ENCODE measurements at places on chromosomes 7 and 10.

DNA sequence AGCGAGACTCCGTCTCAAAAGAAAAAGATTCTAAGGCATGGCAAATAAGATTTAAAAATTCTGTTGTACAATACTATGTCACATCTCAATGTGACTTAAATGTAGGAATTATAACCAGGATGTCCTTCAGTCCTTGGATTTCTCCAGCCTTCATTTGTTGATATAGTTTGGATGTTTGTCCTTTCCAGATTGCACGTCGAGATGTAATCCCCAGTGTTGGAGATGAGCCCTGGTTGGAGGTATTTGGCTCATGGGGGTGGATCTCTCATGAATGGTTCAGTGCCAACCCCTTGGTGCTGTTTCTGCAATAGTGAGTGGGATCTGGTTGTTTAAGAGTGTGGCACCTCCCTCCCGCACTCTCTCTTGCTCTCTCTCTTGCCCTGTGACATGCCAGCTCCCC lies 12.8 kb upstream of the ACHE start:
- no peak for DNase-seq

GRCh38 chr10:101704331-101704730 lies 9.4 kb upstream of the FBXW4 start:
- DNase-seq, result no peak

DNA sequence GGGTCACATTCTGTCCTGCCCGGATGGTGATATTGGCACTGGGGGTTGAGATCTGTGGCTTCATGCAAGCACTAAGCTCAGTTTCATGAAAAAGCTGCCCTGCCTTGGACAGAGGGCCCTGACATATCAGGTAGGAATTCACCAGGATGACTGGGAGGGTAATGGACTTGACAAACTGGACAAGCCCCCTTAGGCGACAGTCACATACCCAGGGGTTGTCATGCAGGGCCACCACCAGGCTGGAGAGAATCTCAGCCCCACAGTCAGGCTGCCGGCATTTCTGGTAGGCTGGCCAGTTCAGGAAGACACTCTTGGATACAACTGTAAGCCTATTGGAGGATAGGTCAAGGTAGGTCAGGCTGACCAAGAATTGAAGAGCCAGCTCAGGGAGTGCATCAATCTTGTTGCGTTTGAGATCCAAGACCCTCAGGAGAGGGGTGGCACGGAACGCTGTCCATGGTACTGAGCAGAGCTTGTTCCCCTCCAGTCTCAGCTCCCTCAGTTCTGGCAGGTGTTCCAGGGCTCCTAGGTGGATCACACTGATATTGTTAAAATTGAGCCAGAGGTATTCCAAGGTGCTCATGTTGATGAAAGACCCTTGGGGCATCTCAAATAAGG lies 824 bp downstream of the LRIT2 start:
- no peak for DNase-seq

DNA sequence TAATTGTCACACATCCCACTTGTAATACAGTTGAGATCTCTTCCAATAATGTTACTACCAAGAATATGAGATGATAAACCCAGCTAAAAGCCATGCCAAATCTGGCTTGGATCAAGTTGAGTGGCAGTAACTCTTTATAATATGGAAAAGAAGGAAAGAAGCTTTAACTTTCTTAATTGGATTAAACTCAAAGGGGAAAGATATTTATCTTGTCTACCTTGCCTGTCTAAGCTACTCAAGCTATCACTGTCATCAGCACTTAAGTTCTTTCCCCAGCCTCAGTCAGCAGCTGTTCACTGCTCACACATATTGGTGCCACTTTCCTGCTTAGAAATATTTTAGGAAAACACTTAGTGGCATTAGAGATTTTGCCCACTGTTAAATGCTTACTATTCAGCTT lies 350.7 kb downstream of the IPMK start:
- DNase-seq, result no peak

DNA sequence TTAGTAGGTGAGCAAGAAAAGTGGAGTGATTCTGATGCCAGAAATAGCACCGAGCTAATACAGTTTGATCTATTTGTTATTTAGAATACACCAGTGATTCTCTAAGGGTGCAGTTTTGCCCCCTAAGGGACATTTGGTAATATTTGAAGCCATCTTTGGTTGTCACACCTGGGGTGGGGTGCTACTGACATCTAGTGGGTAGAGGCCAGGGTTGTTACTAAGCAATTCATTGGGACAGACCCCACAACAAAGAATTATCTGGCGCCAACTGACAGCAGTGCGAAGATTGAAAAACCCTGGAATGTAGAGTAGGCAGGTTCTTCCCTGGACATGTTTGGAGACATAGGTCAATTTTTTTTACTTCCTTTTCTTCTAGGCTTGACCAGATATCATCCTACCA lies 14.6 kb downstream of the PALS2 start:
- DNase-seq, result no peak

GRCh38 chr7:47945261-47946015 lies 2.8 kb downstream of the PKD1L1 start:
- peak; percentile 60 for DNase-seq

DNA sequence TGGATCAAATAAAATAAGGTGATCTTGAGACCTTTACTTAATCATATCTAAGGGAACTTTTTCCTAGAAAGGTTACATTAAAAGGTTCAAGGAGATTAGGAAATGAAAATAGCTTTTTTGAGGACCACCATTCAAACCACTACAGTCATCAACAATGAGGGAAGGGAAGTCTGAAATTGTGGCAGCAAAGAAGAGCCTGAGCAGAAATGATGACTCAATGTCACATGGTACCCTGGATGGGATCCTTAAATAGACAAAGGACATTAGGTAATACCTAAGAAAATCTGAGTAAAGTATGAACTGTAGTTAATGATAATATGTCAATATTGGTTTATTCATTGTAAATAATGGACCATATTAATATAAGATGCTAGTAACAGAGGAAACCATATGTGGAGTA lies 236.0 kb downstream of the SEMA3D start:
- DNase-seq, result peak; percentile 15

GRCh38 chr7:157235357-157236333 lies 96.9 kb downstream of the UBE3C start:
- DNase-seq, result peak; percentile 66

DNA sequence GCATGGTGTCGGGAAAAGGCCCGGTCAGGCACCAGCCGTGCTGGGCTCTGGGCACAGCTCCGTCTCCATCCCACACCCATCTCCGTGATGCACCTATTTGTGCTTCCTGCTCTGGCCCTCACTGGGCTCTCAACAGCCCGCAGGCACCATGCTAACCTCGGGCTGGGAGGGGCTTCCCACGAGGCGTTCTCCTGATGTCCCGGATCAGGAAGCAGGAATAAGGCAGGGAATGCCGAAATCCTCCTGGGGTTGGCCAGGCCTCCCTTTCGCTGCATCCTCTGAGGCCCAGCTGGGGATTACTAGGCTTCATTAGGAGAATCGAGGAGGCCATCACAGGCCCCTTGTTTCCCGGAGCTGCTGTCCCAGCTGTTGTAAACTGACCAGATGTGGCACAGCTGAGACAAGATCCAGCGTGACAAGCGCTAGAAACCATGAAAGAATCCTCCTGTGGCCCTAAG lies 72.0 kb downstream of the FAM53B start:
- no peak for DNase-seq

DNA sequence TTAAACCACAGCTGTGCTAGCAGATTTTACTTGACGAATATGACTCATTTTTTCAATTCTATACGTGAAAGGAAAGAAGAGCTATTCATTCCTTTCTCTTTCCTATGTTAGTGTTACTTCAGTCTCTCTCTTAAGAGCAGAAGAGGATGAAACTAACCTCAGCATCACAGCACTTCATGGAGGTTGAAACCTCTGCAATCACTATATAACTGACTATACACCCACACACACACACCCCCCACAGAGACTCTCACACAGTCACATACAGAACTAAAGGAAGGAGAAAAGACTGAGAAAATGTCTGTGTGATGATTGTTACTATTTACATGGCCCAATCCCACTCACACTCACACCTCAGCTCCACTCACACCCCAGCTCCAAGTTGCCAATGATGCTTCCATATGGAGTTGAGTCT lies 104.2 kb downstream of the KIF20B start:
- DNase-seq, result no peak

DNA sequence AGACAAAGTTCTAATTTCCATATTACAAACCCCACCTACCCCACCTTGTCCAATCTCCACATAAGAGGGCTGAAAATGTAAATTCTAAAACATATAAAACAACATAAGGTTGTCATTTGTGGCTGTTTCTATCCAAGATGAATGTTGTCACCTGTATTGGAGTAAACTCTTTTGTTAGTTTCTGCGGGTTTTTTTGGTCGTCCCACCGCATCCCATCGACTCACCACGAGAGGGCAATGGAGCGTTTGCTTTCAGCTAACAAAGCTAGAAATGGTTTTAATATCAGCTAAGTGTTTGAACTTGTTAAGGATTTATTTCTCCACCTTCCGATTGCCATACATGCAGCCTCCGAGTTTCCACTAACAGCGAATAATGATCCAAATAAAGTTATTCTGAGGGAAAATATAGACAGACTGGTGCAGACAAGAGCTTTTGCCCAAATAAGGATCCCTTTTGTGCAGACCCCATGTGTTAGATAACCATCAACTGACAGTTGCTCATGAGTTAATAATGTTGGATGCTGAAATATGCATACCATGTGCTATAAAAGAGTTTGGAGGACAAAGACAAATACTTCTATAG lies 137.2 kb downstream of the ARID5B start:
- DNase-seq, result peak; percentile 94

- no peak for DNase-seq
These were observed 505.9 kb downstream of the TCERG1L start for GRCh38 chr10:130805635-130806030.

All from fibroblast of skin of right quadriceps (primary cell).